Tibial nerve (tissue), 4 donors: ENCODE measurements at places on chromosomes 16 and 17. TPM values are rescaled to one million over a fixed set of nuclear protein-coding genes. Genes with fewer than 3 reads are reported as not detected.

ZNF267 gene
- 8.1 TPM for total RNA-seq

ABCC11 gene
- total RNA-seq, result not detected

SLC46A1 gene
- total RNA-seq, result 6.1 TPM

COQ7 gene
- 12.7 TPM for total RNA-seq

CSH1 gene
- not detected for total RNA-seq

MINK1 gene
- total RNA-seq, result 57.1 TPM

CCL17 gene
- not detected for total RNA-seq

TMEM92 gene
- total RNA-seq, result 0.59 TPM

UTP4 gene
- 28.6 TPM for total RNA-seq

FOXN1 gene
- total RNA-seq, result not detected

ITGAX gene
- 9.3 TPM for total RNA-seq

KRTAP2-2 gene
- total RNA-seq, result not detected

HBQ1 gene
- not detected for total RNA-seq

TMIGD1 gene
- total RNA-seq, result not detected

METTL16 gene
- 38.1 TPM for total RNA-seq

KRT14 gene
- total RNA-seq, result 43.9 TPM

ABCA10 gene
- 101 TPM for total RNA-seq

MYH1 gene
- not detected for total RNA-seq

METTL9 gene
- total RNA-seq, result 160 TPM

DUS1L gene
- total RNA-seq, result 85.2 TPM

OR3A3 gene
- total RNA-seq, result not detected

SLC5A11 gene
- not detected for total RNA-seq

ARL5C gene
- not detected for total RNA-seq

HLF gene
- 42.5 TPM for total RNA-seq

KRT27 gene
- total RNA-seq, result not detected

OR1A1 gene
- not detected for total RNA-seq

HEATR9 gene
- total RNA-seq, result not detected

KRTAP2-3 gene
- total RNA-seq, result not detected
